Heart left ventricle (tissue), 16 donors: ENCODE measurements at places on chromosomes 3 and 15.
A peak's percentile ranks its signal among the peaks of the same experiment; 100 is the strongest.

DNA sequence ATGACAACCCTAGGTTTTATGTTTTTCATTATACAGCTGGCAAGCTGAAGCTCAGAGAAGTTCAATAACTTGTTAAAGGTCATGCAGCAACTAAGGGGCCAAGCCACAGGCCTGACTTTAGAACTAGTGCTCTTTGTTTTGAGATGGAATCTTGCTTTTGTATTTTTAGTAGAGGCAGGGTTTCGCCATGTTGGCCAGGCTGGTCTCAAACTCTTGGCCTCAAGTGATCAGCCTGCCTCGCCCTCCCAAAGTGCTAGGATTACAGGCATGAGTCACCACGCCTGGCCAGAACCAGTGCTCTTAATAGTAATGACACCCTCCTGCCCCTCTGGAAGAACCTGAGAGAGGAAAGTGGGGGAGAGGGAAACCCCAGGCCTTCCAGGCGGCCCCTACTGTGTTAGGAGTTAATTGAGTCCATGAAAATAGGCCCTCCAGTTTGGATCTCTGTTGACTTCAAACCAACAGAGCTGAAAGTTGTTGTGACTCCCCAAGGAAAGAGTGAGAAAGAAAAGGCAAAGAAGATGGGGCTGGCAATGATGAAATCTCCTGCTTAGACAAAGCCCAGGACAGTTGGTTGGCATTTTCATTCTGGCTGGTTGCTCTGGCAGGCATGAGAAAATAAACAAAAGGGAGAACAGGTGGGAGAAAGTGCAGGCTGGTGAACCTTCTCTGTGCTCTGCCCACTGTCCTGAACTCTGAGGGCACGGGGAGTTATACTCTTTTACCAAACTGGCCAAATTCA lies 3.6 kb upstream of the PRRT3 start:
- no peaks in the 10 kb centered on the region for H3K27me3 ChIP-seq
- H3K4me1 ChIP-seq, result peaks cover 3% of the 10 kb centered on the region
- no peaks in the 10 kb centered on the region for H3K36me3 ChIP-seq
- H3K27ac ChIP-seq, result no peak overlapping the region

- H3K27ac ChIP-seq, result no peak overlapping the region
- no peaks in the 10 kb centered on the region for H3K4me1 ChIP-seq
- no peaks in the 10 kb centered on the region for H3K36me3 ChIP-seq
- no peak for DNase-seq
- no peaks in the 10 kb centered on the region for H3K27me3 ChIP-seq
These were observed 29.3 kb downstream of the SLC4A7 start for GRCh38 chr3:27454914-27455313.

GRCh38 chr3:114730397-114730796 lies 416.7 kb downstream of the ZBTB20 start:
- no peak for DNase-seq
- H3K36me3 ChIP-seq, result no peaks in the 10 kb centered on the region
- no peak overlapping the region for H3K27ac ChIP-seq
- H3K27me3 ChIP-seq, result no peaks in the 10 kb centered on the region
- peaks cover 9% of the 10 kb centered on the region for H3K4me1 ChIP-seq

- no peak for DNase-seq
- no peak overlapping the region for H3K4me3 ChIP-seq
- H3K27ac ChIP-seq, result no peak overlapping the region
- H3K4me1 ChIP-seq, result peaks cover 8% of the 10 kb centered on the region
- H3K27me3 ChIP-seq, result no peaks in the 10 kb centered on the region
These were observed 334.4 kb upstream of the THBS1 start for GRCh38 chr15:39246523-39246922.

DNA sequence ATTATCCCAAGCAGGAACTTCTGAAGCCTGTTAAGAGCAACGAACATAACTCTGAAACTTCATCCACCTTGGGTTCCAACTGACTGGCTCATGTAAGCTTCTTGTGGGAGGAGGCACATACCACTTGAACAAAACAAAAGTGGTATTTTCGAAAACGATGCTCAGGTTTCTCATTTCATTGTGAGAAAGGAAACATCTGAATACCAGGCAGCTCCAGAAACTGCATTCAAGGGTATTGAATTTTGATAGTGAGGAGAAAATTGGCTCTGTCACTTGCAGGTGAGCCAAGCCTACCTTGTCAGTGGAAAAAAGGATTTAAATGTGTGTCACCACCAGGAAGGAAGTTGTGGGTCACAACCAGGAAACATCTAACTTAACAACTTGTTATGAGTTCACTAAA lies 218.1 kb upstream of the SATB1 start:
- DNase-seq, result no peak
- no peak overlapping the region for H3K4me3 ChIP-seq
- no peaks in the 10 kb centered on the region for H3K4me1 ChIP-seq
- no peak overlapping the region for H3K27ac ChIP-seq
- H3K36me3 ChIP-seq, result no peaks in the 10 kb centered on the region
- H3K27me3 ChIP-seq, result no peaks in the 10 kb centered on the region

DNA sequence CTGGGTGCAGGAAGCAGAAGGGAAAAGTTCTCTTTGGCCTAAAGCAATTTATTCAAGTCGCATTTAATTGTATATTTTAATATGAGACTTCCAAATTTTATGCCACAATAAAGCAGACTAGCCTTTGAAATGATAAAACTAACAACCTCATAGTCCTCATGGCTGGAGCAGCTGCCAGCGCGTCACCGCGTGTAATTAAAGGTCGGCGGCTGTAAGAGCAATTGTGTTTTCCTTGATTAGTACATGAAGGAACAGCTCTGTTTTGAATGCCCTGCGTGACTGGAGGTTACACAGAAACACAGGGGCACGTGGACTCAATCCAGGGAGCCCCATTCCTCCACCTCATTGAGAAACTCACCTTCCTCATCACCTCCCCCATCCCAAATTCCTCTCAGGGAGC lies 10.1 kb upstream of the LRRC15 start:
- no peaks in the 10 kb centered on the region for H3K27me3 ChIP-seq
- no peak overlapping the region for H3K4me3 ChIP-seq

- peak overlapping the region; percentile 45 for H3K27ac ChIP-seq
- no peaks in the 10 kb centered on the region for H3K27me3 ChIP-seq
- H3K4me1 ChIP-seq, result peaks cover 19% of the 10 kb centered on the region
- H3K36me3 ChIP-seq, result peaks cover 35% of the 10 kb centered on the region
- H3K4me3 ChIP-seq, result no peak overlapping the region
These were observed 51.7 kb downstream of the SLC6A6 start for GRCh38 chr3:14453876-14454638.

- no peak overlapping the region for H3K4me3 ChIP-seq
- no peaks in the 10 kb centered on the region for H3K36me3 ChIP-seq
- DNase-seq, result no peak
- H3K27me3 ChIP-seq, result no peaks in the 10 kb centered on the region
- H3K4me1 ChIP-seq, result peaks cover 11% of the 10 kb centered on the region
- H3K27ac ChIP-seq, result no peak overlapping the region
These were observed 1.7 kb downstream of the ATR start for GRCh38 chr3:142576792-142577191.

- no peak overlapping the region for H3K27ac ChIP-seq
- no peaks in the 10 kb centered on the region for H3K27me3 ChIP-seq
- no peaks in the 10 kb centered on the region for H3K36me3 ChIP-seq
These were observed 212.5 kb upstream of the FEZF2 start for GRCh38 chr3:62585861-62586260.

GRCh38 chr3:113054552-113054951 lies 63.8 kb downstream of the GTPBP8 start:
- H3K27ac ChIP-seq, result no peak overlapping the region
- H3K4me1 ChIP-seq, result no peaks in the 10 kb centered on the region
- H3K4me3 ChIP-seq, result no peak overlapping the region
- no peaks in the 10 kb centered on the region for H3K36me3 ChIP-seq
- no peak for DNase-seq

DNA sequence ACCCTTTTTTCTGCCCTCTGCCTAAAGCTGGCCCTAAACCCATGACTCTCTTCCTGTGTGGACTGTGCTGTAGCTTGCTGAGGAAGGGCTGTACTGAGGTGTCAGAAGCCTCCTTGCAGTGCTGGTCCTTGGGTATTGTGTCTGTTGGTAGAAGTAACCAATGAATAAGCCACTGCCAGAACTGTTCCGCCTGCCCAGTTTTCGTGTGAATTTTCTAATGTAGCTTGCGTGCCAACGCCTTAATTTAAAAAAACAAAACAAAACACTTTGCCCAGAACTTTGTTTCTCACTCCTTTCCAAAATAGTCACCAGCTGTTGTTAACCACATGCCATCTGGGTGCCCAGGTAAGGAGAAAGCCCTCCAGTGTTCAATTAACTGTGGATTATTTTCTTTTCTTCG lies 101.9 kb downstream of the KLHL25 start:
- H3K36me3 ChIP-seq, result peaks cover 95% of the 10 kb centered on the region
- peak overlapping the region; percentile 40 for H3K27ac ChIP-seq
- no peaks in the 10 kb centered on the region for H3K27me3 ChIP-seq
- H3K4me1 ChIP-seq, result peaks cover 69% of the 10 kb centered on the region

- no peaks in the 10 kb centered on the region for H3K36me3 ChIP-seq
- H3K27ac ChIP-seq, result no peak overlapping the region
- H3K4me3 ChIP-seq, result no peak overlapping the region
- DNase-seq, result no peak
- no peaks in the 10 kb centered on the region for H3K27me3 ChIP-seq
- peaks cover 5% of the 10 kb centered on the region for H3K4me1 ChIP-seq
These were observed 2.8 kb downstream of the PLSCR2 start for GRCh38 chr3:146466604-146467003.

- H3K36me3 ChIP-seq, result no peaks in the 10 kb centered on the region
- no peaks in the 10 kb centered on the region for H3K27me3 ChIP-seq
These were observed 305.0 kb downstream of the SHQ1 start for GRCh38 chr3:72543246-72543645.

GRCh38 chr3:46690798-46691197 lies 2.7 kb downstream of the ALS2CL start:
- DNase-seq, result peak; percentile 79
- no peaks in the 10 kb centered on the region for H3K27me3 ChIP-seq
- H3K4me1 ChIP-seq, result peaks cover 64% of the 10 kb centered on the region
- H3K36me3 ChIP-seq, result peaks cover 27% of the 10 kb centered on the region
- no peak overlapping the region for H3K4me3 ChIP-seq

GRCh38 chr3:114800272-114801031 lies 346.6 kb downstream of the ZBTB20 start:
- no peak for DNase-seq
- no peak overlapping the region for H3K27ac ChIP-seq
- H3K4me3 ChIP-seq, result no peak overlapping the region
- H3K27me3 ChIP-seq, result no peaks in the 10 kb centered on the region
- peaks cover 5% of the 10 kb centered on the region for H3K4me1 ChIP-seq

DNA sequence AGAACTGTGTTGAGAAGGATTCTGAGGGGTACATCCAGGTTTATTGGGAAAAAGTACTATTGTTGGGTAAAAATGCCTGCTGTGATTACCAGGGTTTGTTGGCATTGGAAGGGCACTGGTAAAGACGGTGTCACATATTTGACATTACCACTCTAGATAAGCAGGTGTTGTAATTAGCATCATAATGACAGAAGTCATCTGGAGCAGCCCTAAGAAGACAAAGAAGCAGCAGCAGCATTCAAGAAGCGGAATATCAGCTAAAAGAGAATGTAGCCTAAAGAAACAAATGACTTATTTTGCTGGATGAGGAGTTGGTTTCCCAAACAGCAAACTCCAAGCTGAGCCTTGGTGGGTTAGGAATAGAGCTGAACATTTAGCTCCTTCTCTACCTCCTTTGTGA lies 30.5 kb upstream of the ZFAND6 start:
- no peak overlapping the region for H3K27ac ChIP-seq
- peaks cover 11% of the 10 kb centered on the region for H3K4me1 ChIP-seq
- H3K4me3 ChIP-seq, result no peak overlapping the region
- H3K27me3 ChIP-seq, result no peaks in the 10 kb centered on the region
- DNase-seq, result no peak

DNA sequence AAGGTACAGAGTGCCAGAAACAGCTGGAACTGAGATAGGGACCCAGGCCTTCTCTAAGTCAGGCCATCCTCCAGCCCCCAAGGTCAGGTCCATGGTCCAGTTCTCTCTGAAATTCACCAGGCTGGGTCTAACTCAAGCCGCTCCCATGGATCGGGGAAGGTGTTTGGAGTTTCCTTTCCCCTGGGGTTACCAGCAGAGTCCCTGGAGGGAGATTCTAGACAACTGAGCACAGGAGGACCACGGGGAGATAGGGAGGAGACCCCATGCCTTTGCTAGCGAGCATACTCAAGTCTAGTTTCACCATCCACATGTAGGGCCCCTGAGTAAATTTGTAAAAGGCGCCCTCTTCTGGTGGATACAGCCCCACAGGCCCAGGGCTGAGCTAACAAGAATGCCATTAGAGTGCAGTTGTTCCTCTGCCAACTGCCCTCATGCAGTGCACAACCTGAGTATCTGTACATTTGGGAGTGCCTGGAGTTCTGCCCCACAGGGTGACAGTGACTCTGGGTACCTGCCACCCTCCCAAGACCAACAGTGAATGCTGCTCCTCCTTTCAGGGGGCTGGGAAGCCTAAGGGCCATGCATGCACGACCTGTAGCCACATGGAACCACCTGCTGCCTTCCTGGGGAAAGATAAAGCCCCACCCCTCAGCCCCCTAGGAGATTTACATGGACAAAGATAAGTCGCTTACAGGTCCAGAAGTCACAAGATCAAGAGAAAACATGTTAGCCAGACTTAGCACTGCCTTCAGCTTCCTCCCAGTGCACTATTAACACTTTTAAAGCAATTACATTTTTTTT lies 89.0 kb downstream of the IQSEC1 start:
- H3K27ac ChIP-seq, result no peak overlapping the region
- H3K4me3 ChIP-seq, result no peak overlapping the region
- no peaks in the 10 kb centered on the region for H3K27me3 ChIP-seq
- no peaks in the 10 kb centered on the region for H3K36me3 ChIP-seq
- peaks cover 21% of the 10 kb centered on the region for H3K4me1 ChIP-seq
- peak; percentile 80 for DNase-seq

DNA sequence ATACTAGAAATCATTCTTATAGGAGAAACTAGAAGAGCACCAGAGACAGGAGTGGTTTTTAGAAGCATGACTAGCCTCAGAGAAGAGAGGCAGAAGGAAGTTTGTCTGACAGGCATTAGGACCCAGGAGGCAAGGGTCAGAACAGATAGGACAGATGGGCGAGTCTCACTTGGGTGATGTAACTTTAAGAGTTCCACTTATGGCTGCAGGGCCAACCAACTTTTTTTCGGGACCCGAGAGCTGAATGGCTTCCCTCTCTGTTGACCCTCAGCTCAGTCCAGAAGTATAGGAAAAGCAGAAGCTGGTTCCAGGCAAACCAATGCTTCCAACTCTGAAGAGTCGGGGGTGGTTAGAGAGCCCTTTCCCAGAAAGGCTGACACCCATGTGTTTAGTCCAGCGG lies 136.6 kb upstream of the SETMAR start:
- H3K4me3 ChIP-seq, result no peak overlapping the region
- no peak for DNase-seq
- H3K4me1 ChIP-seq, result no peaks in the 10 kb centered on the region
- no peak overlapping the region for H3K27ac ChIP-seq

DNA sequence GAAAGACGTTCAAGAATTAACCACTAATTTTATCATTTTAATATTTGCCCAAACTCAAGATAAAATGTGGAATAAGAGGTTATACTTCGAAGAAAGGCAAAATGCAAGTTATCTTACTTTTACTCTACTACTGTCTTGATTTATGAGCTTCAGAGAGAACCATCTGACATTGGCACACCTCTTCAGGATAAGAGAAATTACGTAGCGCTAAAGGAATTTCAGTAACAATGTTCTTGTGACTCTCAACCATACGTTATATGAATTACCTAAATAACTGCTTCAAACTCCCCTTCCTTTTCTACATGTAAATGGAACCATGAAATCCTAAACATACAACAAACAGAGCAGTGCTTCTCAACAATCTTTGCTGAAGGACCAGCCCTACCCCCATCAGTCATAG lies 96.8 kb downstream of the ZNF385D start:
- H3K4me1 ChIP-seq, result no peaks in the 10 kb centered on the region
- DNase-seq, result no peak
- H3K27ac ChIP-seq, result no peak overlapping the region
- H3K4me3 ChIP-seq, result no peak overlapping the region
- no peaks in the 10 kb centered on the region for H3K36me3 ChIP-seq

- no peaks in the 10 kb centered on the region for H3K27me3 ChIP-seq
- no peak for DNase-seq
- no peaks in the 10 kb centered on the region for H3K4me1 ChIP-seq
- H3K4me3 ChIP-seq, result no peak overlapping the region
- H3K36me3 ChIP-seq, result no peaks in the 10 kb centered on the region
These were observed 352.8 kb downstream of the LRTM1 start for GRCh38 chr3:54574906-54575617.
